Lung microvascular endothelial cell (primary cell): ENCODE measurements at places on chromosomes 2 and 18. TPM values are rescaled to one million over a fixed set of nuclear protein-coding genes. Genes with fewer than 3 reads are reported as not detected.

- peak; percentile 72 for DNase-seq
Observed at GRCh38 chr2:157492189-157492773, 48.4 kb upstream of the CYTIP start.

DNA sequence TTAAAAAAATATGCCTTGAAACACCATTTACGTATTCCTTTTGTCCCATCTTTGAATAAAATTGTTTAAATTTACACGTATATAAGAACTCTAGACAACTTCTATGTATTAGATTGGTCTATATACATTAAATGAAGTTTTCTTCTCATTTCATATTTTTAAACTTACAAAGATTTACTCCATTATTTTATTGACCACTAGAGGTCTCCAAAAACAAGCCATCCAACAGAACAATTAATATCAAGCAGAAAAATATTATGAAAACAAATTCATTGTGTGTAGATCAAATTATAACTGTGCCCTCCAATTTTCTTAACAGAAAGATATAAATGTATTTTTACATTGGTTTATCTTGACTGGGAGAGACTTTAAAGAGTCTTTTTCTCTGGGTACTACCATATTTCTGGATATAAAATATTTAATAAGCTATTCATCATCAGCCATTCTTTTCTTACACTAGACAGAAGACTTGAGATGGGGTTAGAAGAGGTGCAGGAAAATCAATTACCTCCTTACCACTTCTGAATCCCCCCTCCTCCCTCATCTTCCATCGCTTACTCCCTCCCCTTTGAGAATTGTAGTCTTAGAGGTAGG is 66.5 kb downstream of the DPP4 start:
- DNase-seq = peak; percentile 38

DNA sequence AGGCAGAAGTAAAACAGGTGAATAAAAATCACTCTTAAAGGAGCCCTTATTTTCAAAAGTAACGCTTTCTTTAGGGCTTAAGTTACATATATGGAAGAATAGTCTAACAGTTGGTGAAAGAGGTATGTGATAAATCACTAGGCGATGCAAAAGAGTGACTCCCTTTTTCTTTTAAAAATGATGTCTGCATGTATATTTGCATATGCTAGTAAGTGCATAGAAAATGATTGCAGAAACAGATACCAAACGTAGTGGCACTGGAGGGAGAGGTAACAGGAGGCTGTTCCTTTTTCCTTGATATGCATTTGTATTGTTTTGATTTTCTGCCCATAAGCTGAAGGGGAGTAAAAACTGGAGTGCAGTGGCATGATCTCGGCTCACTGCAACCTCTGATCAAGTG is 158.3 kb downstream of the PRPF40A start:
- DNase-seq = no peak

DNA sequence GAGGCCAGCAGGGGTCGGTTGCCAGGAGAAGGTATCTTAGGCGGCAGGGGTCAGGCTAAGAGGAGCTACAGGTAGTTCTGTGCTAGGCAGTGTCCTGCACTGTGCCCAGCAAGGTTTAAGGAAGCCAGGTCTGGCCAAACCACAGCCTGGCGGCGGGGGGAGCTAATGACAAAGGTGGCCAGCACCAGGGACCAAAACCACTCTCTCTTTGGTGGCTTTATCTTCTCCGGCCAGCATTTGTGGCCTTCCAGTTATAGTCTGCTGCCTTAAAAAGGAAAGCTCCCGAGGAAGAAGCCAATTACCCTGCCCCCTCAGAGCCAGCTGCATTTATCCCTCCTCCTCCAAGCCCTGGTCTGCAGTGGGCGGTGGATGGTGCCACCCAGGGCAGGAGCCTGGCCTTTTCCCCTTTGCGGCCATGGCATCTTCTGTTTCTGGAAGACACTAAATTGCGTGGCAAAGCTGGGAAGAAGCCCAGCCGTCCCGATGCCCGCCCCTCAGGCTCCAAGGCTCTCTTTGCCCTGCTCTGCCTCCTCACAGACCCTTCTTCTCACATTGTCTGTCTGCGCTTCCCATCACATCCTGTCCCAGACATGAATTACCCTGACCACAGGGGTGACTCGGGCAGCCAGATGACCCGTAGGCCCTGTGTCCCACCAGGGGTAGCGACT is 94.6 kb downstream of the EN1 start:
- no peak for DNase-seq

DNA sequence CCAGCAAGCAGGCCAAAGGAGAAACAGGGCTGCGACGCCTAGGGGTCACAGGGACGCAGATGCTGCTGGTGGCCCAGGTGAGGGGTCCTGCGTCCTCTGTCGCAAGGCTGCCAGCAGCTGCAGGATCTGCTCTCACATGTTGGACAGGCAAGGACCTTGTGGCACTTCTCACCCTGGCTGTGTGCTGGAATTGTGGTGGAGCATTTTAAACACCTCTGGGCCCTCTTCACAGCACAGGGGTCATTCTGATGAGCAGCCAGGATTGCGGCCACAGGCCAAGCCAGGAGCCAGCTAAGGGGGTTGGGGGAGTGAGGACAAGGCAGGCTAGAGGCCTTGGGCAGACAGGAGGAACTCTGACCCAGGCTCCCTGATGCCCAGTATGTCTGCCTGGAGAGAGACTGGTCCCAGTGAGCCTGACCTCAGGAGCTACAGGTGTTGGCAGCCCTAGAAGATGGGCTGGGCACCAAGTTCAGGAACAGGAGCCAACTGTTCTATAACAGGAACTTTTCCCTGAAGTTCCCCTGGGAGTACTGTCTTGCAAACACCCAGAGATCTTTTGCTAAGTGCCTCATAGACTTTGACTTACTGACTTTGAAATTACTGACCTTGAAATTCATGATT is 40.2 kb downstream of the EFR3B start:
- DNase-seq = no peak

GRCh38 chr18:77187189-77187588 is 54.6 kb upstream of the MBP start:
- DNase-seq = no peak

DNA sequence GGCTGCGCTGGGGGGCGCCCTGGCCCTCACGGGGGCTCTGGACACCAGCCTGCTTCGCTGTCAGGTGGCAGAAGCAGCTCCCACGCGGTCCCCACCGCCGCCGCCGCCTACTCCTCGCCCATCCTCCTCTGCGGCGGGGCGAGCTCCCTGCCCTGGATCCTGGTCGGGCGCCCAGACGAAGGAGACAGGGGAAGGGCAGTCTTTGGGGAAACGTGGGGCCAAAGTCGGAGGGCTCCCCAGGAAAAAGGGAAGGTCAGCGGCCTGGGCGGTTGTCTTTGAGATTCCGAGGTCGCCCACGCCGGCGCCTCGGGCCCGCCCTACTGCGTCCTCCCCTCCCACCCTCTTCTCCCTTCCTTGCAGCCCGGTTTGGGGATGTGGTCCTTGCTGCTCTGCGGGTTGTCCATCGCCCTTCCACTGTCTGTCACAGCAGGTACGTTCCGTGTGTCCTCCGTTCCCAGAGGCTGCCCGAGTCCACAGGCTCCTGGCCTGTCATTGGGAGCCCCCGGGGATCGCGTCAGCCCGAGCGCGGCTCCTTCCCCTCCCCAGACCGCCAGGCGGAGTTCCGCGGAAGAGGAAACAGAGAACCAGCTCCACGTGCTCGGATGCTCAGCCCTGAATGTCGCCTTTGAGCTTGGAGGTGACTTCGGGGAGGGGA is 800 bp downstream of the IL1RL2 start:
- no peak for DNase-seq

- DNase-seq = no peak
Observed at GRCh38 chr2:217469203-217469810, 533.5 kb downstream of the TNS1 start.

DNA sequence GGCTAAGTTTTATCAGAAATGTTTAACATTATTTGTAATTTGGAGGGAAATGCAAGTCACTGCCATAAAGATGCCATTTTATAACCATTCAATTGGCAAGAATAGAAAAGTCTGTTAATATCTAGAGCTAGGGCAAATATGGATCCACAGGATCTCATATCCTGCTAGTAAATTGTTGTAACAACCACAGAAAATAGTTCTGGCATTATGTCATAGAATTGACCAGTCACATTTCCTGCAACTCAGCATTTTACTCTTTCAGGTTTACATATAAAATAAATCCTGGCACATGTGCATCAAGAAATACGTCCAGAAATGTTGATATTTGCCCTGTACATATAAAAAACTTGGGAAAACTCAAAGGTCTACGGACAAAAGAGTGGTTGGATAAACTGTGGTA is 32.9 kb downstream of the OSBPL6 start:
- peak; percentile 52 for DNase-seq

- peak; percentile 23 for DNase-seq
Observed at GRCh38 chr2:213021971-213022899, 129.2 kb downstream of the IKZF2 start.

GRCh38 chr18:28357766-28358401 is 181.0 kb upstream of the CDH2 start:
- DNase-seq = no peak

DNA sequence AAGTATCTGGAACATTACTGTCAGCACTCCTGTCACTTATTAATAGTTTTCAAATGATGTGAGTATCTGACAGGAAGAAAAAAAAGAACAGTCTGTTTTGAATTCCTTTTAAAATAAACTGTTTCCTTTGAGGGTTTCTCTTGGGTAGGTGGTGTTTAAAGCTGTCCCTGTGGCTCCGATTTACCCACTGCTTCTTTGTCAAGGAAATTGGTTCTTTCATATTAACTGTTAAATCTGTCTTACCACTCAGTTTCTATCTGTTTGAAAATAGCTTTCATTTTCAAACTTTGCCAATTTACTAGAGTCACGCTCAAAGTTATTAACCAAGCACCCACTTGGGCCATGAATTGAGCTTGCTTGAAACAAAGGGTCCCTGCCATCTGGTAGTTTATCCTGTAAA is 614.6 kb upstream of the NXPH2 start:
- no peak for DNase-seq

DNA sequence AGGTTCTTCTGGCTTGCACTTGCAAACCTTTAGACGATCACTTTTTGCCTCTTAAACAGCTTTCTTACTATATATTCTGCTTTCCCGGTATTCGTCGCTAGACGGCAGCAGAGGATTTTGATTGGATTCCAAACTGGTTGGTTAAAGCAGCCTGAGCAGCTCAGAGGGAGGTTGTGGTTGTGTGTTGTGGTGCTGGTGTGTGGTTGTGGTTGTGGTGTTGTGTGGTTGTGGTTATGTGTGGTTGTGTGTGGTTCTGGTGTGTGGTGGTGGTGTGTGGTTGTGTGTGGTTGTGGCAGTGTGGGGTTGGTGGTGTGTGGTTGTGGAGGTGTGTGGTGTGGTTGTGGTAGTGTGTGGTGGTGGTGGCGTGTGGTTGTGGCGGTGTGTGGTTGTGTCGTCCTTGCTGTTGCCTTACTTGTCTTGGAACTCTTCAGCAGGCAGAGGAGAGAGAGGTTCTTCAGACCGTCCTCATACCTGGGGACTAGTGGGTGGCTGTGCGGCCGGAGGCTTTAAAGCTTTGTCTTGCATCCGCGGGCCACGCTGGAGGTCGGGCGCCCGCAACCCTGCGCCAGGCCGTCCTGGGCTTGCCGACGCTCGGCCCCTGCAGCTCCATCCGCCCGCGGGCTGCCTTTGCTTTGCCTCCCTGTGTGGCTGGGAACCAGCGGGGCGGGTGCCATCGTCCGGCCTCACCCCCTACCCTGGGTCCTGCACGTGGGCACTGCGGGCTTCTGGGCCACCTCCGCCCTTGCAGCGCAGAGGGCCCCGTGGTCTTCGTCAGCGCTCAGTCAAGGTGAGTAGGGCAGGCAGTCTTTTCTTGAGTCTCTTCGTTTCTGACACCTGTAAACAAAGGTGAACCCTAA is 190.8 kb downstream of the ARHGAP28 start:
- peak; percentile 68 for DNase-seq

DNA sequence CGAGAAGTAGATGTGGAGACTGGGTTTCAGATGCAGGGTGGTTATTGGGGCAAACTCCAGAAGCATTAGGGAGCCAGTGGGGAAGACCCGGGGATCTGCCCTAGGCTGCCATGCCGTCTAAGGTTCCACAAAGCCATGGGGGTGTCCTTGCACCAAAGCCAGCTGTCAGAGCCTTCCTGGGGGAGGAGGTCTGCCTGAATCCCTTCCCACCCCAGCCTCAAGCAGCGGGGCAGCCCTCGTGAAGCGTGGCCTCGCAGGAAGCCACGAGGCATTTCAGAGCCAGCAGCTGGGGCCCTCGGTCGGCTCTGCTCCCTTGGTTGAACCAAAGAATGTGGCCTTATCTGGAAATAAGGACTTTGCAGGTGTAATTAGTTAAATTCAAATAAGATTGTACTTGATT is 51.2 kb upstream of the UBE2F start:
- DNase-seq = no peak

GRCh38 chr2:240935103-240935876 is 29.2 kb downstream of the CROCC2 start:
- DNase-seq = no peak

- no peak for DNase-seq
Observed at GRCh38 chr18:58566556-58567292, 62.2 kb downstream of the ALPK2 start.

DNA sequence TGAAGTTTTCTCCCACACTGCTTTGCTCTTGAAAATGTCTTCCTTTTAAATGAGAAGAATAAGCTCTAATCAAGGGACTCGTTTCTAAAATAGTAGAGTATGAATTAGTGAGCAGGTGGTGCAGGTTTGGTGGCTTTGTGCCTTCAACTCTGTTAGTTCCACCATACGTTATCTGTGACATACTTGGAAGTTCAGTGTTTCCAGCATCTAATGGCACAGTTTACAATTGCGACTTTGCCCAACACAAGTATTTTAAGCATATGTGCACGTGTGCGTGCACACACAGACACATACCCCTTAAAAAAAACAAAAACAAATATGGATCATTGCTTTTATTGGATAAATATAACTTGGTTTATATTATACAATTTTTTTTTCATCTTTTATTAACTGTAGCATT is 111.8 kb downstream of the RAB3GAP1 start:
- no peak for DNase-seq

DNA sequence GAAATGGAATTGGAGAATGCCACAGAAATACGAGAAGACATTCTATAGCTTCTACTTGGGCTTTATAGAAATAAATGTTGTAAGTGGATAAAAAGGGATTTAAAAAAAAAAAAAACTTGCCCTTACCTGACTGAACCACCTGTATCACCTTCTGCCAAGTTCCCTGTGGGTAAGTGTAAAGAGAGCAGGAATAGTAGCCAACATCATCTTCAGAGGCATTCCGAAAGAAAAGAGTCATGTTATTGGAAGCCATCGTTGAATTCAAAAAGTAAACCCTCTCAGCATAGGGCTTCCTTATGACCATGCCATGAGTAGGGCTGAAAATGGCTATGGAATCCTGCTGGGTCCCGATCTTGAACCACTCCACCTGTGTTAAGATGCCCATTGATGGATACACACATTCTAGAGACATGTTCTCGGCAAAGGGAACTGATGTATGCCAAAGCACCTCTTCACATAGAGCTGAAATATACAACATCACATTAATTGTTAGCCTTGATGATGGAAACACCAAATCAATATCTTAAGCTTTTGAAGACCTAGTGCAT is 991 bp downstream of the CD226 start:
- DNase-seq = no peak

GRCh38 chr2:75310876-75311275 is 111.6 kb upstream of the TACR1 start:
- DNase-seq = no peak

OSBPL6 gene
- total RNA-seq = 2.4 and 4.0 TPM in 2 replicates

C2orf81 gene
- total RNA-seq = under 0.01 TPM in 1 of 2 replicates, not detected in the other

CERKL gene
- total RNA-seq = not detected in 2 replicates

IL1B gene
- 0.22 TPM in 1 of 2 replicates, not detected in the other for total RNA-seq

ACTR3 gene
- total RNA-seq = 60.5 and 63.6 TPM in 2 replicates

ACP1 gene
- 53.6 and 87.2 TPM in 2 replicates for total RNA-seq

COL6A3 gene
- 1.8 and 3.3 TPM in 2 replicates for total RNA-seq

SPC25 gene
- 0.79 and 2.8 TPM in 2 replicates for total RNA-seq

GALNT13 gene
- total RNA-seq = 0.20 and 0.22 TPM in 2 replicates

DLX1 gene
- not detected in 2 replicates for total RNA-seq

CDKL4 gene
- total RNA-seq = 0.44 and 0.79 TPM in 2 replicates

HOXD13 gene
- not detected in 2 replicates for total RNA-seq

CYP20A1 gene
- 22.7 and 28.8 TPM in 2 replicates for total RNA-seq

HOXD11 gene
- total RNA-seq = not detected in 2 replicates
